ENCODE measurements at places on chromosomes 5 and 9.

DNA sequence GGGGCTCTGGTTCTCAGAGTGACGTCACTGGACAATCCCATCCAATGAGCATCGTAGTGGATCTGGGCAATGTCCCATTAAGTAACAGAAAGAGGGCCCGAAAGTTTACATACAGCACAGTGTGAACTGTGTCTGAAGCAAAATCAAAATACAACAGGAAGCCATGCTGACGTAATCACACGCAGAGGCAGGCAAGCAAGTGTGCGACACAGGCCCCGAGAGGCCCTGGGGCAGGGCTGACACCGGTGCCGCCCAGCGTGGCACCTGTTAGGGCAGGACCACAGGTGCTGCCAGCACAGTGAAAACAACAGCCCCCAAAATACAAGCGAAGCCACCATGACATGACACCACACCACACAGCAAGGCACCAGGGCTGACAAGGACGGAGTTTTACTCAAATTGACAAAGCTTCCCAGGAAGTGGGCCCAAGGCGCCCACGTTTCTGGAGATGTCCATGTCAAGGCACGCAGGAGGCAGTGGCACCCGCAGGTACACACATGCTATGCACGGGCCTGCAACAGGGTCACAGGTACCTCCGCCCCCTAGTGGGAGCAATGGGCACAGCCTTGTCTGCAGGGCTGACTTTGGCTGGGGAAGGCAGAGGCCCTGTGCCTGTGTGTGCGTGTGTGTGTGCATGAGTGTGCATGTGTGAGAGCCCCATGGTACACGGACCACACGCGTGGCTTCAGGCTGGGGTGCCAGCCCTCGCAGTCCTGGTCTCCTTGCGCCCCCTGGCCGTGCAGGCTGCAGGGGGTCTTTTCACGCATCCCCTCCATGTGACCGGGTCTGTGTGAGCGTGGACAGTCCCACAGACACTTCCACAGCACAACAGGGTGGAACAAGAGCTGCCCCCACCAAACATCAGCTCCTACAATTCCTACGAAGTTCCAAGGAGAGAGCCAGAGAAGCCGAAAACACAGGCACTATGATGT lies 19.6 kb downstream of the QSOX2 start:
- no peak for DNase-seq

DNA sequence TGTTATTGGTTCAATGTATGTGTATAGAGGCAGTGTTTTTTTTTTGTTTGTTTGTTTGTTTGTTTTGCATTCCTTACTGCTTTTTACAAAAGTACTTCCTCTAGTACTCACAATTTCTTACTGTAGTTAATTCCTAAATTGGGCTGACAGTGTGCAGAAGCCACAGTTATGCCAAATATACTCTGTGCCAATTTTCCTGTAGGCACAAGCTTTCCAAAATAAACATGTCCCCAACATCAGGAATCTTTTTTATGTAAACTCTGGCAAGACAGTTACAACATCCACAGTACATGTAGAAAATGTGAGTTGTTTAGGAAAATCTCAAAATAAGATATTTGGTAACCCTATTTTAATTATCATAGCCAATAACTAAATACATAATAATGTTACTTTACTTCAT lies 161.6 kb upstream of the TSLP start:
- no peak for DNase-seq

DNA sequence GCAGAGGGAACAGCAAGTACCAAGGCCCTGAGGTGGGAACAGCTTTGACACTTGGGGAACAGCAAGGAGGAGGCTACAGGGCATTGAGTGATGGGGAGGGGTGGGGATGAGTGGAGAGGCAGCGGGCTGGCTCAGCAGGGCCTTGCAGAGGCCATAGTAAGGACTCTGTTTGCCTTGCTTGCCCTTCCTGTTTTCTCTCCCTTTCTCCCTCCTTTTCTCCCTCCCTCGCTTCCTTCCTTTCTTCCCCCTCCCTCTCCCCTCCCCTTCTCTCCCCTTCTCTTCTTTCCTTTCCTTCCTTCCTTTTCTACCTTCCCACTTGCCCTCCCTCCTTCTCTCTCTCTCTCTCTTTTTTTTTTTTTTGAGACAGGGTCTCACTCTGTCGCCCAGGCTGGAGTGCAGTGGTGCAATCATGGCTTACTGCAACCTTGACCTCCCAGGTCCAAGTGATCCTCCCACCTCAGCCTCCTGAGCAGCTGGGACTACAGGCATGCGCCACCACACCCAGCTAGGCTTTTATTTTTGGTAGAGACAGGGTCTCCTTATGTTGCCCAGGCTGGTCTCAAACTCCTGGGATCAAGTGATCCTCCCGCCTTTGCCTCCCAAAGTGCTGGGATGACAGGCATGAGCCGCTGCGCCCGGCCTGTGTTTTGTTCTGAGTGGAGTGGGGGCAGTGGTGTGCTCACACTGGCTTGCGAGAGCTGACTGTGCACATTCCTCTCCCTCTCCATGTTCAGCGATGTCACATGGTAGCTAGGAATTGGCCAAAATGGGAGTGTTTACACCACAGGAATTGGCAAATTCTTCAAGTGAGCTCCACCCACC lies 17.1 kb downstream of the IER5L start:
- no peak for DNase-seq

DNA sequence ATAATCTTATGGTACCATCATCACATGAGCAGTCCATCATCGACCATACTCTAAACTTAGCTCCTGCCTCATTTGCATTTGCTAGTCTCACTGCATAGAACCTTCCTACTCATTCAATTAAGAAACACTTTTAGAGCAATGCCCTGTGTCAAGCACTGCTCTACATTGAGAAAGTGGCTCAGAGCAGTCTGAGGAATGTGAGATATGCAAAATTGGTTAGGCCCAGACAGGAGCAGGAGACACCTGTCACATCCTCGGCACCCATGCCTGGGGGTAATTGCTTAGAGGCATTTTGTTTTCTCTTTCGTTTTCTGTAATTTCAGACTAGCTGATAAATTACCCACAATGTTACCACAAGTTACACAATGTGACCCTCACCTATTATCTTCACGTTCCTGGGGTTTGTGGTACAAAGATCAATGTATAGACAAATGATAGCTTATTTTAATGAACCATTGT lies 4.9 kb upstream of the RARS1 start:
- DNase-seq: no peak

- no peak for DNase-seq
Measured at GRCh38 chr5:67310169-67310568, 113.6 kb upstream of the CD180 start.

- peak; percentile 80 for DNase-seq
Measured at GRCh38 chr5:80198399-80198798, 57.4 kb downstream of the SERINC5 start.

DNA sequence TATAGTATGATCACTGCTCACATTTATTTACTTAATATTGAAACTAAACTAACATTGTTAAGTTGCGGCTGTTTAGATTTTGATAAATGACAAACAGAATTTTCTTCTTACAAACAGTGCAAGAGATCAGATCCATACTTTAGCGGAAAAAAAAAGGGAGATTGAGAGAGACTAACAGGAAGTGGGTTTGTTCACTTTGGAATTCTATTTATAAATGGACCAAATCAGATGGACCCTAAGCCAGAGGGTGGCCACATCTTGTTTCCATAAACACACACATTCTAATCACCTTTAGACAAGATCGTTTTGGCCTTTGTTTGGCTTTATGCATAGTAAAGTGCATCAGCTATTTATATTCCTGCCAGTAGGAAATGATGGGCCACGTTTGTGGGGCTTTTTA lies 381.4 kb upstream of the CD180 start:
- no peak for DNase-seq

- DNase-seq: no peak
Measured at GRCh38 chr9:127138444-127138843, 16.0 kb upstream of the ANGPTL2 start.

GRCh38 chr9:132791699-132792240 lies 86.3 kb downstream of the AK8 start:
- no peak for DNase-seq

GRCh38 chr5:87277279-87277835 lies 9.7 kb downstream of the RASA1 start:
- no peak for DNase-seq

- DNase-seq: no peak
Measured at GRCh38 chr5:65820373-65820772, 98.4 kb downstream of the NLN start.

DNA sequence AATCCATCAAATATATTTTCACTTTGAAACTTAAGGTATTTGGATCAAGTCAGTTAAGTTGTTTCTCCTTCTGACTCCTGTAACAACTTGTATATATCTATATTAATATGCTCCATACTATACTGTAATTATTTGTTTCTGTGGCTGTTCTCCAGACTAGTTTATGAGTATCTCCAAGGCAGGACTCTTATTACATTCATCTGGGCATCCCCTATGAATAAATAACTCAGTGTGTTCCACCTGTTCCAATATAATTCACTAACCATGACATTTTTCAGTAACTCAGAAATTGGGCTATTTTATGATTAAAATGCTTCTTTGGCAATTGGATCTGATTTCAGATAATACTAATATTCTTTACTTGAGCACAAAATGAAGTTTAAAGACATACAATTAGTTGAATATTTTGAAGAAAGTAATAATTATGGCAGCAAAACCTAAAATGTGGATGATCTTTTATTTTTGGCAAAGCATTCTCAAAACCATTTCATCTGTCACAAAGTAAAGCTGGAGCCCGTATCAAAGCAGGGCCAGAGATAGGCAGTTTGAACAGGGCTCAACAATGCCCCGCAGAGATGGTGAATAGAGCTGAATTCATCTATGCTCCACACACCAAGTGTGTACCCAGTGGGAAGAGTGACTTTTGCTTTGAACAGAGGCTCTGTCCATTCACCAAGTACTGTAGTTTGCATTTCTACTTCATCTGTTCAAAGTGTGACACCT lies 314.3 kb downstream of the PDE4D start:
- peak; percentile 30 for DNase-seq

DNA sequence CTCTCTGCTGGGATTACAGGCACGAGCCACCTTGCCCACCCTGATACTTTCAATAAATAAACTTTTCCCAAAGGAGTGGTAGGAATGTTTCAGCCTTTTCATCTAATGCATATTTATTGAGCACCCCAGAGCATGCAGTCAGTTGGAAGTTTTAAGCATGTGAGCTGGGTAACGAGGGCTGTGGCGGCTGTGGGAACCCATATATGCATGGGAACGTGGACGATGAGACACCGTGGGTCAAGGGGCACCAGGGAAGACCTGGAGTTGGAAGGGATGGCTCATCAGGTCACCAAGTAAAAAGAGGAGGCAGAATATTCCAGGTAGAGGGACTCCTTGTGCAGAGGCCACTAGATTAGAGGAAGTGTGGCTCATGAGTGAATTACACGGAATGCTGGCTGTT lies 64.7 kb downstream of the ANKRD33B start:
- DNase-seq: no peak

DNA sequence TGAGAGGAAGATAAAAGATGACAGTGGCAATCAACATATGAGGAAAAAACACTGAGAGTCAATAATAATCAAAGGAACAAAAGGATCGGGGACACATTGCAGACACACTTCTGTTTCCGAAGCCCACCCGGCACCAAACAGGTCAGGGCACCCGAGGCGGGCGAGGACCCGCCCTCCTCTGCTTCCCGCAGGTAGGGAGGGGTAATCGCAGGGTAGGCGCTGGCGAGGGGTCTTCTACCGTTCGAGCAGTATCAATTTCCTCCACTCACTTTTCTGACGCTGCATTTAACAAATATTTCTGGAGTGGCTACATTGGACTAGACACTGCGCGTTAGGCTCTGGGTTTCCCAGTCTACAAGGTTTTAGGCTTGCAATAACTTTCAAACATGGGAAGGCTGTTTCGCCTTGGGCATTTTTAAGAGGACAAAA lies 1.3 kb downstream of the TXN start:
- no peak for DNase-seq

DNA sequence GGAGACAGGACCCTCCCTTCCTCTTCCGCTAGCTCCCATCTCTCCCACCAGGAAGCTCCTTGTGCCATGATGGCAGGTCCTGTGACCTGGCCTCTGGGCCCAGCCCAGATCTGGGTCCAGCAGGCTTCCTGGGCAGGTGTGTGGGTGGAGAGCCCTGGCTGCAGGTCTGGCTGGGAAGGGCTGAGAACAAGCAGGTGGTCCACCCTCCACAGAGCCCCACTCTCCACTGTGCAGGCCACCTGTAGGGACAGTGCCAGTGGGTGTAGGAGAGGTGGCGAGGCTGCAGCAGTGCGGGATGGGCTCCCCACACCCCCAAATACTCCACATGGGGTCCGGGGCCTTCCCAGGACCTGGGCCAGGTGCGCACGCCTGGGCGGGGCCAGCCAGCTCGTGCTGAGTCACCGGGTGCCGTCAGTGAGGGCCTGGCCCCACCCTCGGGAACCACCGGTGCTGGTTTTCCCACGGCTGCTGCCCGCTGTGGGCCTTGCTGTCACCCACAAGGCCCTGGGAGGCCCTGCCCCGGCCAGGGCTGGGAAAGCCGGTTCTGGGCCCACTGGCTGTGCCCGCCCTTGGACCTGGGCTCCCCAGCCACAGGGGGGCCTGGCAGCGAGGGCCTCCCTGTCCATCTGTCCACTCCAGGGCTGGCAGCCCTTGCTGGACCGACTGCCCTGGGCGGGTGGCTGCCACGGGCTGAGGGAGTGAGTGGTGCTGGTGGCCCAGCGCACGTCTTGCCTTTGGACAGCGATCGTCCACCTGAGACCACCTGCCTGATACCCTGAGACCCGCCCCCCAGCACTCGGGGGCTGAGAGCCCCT lies 9.3 kb upstream of the NRARP start:
- no peak for DNase-seq

- no peak for DNase-seq
Measured at GRCh38 chr5:110768138-110768860, 29.5 kb downstream of the SLC25A46 start.

DNA sequence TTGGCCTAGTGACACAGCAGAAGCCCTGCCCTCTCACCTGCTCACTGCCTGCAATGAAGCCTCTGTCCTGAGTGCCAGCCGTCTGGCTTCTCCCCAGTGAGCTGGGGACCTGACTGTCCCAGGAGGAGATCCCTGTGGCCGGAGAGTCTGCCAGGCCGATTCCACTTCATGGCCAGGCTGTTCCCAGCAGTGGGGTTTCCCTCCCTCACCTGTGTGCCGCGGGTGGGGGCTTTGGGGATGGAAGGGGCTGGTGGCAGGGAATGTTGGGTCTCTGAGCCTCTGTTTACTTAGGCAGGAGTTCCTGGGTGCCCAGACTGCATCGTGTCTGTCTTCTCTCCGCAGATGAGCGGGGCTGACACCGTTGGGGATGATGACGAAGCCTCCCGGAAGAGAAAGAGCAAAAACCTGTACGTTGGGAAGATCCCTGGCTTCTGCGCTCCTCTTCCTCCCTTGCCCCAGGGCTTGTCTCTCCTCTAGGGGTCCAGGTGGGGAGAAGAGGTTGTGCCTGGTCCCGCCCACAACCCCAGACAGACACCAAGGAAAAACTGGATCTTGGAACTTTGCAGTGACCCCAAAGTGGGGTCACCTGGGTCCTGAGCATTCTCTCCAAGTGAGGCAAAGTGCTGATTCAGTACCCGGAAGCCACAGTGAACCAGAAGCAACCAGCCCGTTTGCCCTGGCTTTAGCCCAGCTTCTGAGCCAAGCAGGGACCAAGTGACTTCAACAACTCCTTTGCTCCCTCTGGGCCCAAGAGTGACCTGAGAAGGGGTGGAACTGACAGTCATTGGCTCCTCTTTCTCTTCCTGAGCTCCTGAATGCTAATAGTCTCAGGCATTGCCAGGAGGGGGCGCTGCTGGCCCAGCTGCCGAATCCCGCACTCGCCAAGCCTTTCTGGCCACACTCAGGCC lies 127.7 kb downstream of the RGS3 start:
- DNase-seq: peak; percentile 52
